ENCODE measurements at places on chromosomes 12 and 14. TPM values are rescaled to one million over a fixed set of nuclear protein-coding genes. Genes with fewer than 3 reads are reported as not detected.

RAPGEF3 gene
- total RNA-seq = 0.49 TPM

FGF6 gene
- total RNA-seq = not detected

TNS2 gene
- 13.3 TPM for total RNA-seq

GRCh38 chr14:99266181-99267178 is 5.5 kb downstream of the BCL11B start:
- H3K27me3 ChIP-seq = peaks cover 9% of the 10 kb centered on the region
- no peak overlapping the region for H3K4me3 ChIP-seq
- H3K36me3 ChIP-seq = no peaks in the 10 kb centered on the region
- no peak overlapping the region for H3K27ac ChIP-seq

GRCh38 chr12:8968761-8969160 is 19.3 kb upstream of the M6PR start:
- H3K4me1 ChIP-seq = peaks cover 5% of the 10 kb centered on the region
- H3K4me3 ChIP-seq = no peak overlapping the region
- H3K27ac ChIP-seq = no peak overlapping the region
- no peaks in the 10 kb centered on the region for H3K36me3 ChIP-seq

NGB gene
- total RNA-seq = not detected

DNA sequence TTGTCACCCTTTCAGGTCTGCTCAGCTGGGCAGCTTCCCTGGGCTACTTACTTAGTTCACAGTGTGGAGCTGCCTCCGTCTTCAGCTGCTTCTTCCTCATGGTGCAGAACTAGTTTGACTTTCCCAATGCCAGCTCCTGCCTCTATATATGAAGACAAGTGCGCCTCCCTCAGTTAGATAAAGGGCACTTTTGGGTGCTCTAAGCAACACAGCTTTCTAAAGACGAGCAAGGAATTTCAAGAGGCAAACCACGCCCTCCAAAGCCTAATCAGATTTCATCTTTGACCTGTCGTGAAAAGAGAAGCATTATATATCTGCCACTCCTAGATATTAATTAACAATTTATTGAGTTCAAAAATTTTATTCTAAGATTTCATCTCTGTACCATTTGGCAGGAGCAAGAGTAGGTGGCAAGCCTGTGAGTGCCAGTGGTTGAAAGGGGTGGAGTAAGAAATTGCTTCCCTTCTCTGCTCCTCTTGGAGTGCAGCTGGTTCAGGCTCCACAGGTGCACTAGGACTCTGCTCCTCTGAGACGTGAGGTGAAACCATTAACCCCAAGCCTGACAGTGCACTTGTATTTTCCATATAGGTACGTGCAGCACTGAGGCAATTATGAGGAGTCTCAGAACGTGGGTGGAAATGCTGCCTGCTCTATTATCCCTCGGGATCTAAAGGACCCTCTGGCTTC is 2.1 kb upstream of the SLC11A2 start:
- DNase-seq = peak; percentile 80
- H3K4me1 ChIP-seq = no peaks in the 10 kb centered on the region
- H3K27ac ChIP-seq = no peak overlapping the region
- H3K27me3 ChIP-seq = no peaks in the 10 kb centered on the region
- no peak overlapping the region for H3K4me3 ChIP-seq

GRCh38 chr12:131893605-131894312 is 663 bp upstream of the ULK1 start:
- no peak for DNase-seq
- H3K27me3 ChIP-seq = no peaks in the 10 kb centered on the region
- H3K4me3 ChIP-seq = no peak overlapping the region
- H3K4me1 ChIP-seq = no peaks in the 10 kb centered on the region
- H3K36me3 ChIP-seq = no peaks in the 10 kb centered on the region

- no peak overlapping the region for H3K4me3 ChIP-seq
- H3K36me3 ChIP-seq = no peaks in the 10 kb centered on the region
- peaks cover 28% of the 10 kb centered on the region for H3K27me3 ChIP-seq
- no peak overlapping the region for H3K27ac ChIP-seq
- no peak for DNase-seq
These were observed 103.8 kb upstream of the FKBP4 start for GRCh38 chr12:2691006-2691344.

DNA sequence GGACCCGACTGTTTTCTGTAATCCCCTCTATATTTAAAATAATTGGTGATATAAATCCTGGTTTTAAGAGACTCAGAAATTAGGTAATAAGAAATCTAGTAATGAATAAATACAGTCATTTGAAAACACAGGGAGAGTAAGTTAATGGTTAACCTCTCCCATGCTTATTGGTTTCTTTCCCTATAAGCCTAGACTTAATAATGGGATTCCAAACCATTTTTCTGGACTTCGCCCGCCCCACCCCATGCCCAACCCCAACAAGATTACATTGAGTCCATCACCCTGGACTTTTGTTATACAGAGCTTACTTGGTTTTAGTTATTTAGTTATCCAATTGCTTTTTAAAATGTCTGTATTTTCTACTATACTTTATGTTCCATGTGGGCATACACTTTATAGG is 98.7 kb downstream of the WIF1 start:
- peaks cover 35% of the 10 kb centered on the region for H3K4me1 ChIP-seq
- H3K36me3 ChIP-seq = no peaks in the 10 kb centered on the region
- no peaks in the 10 kb centered on the region for H3K27me3 ChIP-seq
- H3K4me3 ChIP-seq = no peak overlapping the region

DNA sequence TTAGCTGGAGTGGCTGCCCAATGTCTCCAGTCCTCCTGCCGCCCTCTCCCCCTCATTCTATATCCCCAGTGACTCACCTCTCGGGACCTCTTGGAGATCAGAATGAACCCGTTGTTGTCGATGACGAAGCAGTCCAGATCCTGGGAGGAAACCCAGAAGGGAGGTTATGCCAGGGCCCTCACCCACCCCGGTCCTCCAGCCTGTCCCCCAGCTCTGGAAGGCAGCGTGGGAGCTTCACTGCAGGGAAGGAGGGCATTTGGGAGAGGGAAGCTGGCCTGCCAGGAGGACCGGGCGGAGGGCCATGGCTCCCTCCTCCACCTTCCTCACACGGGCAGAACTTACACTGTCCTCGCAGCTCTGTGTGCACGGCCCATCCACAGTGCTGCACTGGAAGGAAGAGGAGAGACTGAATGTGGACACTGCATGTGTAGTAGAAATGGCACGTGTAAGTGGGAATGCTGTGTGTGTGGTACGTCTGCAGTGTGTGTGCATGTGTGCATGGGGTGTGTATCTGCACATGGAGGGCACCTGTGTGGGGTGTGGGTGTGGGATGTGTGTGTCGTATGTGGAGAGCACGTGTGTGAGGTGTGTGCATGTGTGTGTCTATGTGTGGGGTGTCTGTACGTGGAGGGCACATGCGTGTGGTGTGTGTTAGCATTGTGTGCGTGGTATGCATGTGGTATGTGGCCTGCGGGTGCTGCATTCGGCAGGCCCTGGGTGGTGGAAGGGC is 10.0 kb upstream of the LRTM2 start:
- H3K4me1 ChIP-seq = no peaks in the 10 kb centered on the region
- no peaks in the 10 kb centered on the region for H3K27me3 ChIP-seq
- H3K36me3 ChIP-seq = no peaks in the 10 kb centered on the region
- H3K27ac ChIP-seq = no peak overlapping the region
- no peak overlapping the region for H3K4me3 ChIP-seq

PLCZ1 gene
- not detected for total RNA-seq

GRCh38 chr12:119791453-119791852 is 85.7 kb downstream of the CIT start:
- H3K4me3 ChIP-seq = no peak overlapping the region
- H3K27me3 ChIP-seq = no peaks in the 10 kb centered on the region
- no peaks in the 10 kb centered on the region for H3K4me1 ChIP-seq

GRCh38 chr12:29797565-29798355 is 14.0 kb upstream of the TMTC1 start:
- no peaks in the 10 kb centered on the region for H3K36me3 ChIP-seq
- H3K27ac ChIP-seq = peak overlapping the region; percentile 56
- no peaks in the 10 kb centered on the region for H3K27me3 ChIP-seq
- H3K4me1 ChIP-seq = peaks cover 16% of the 10 kb centered on the region
- DNase-seq = no peak

DNA sequence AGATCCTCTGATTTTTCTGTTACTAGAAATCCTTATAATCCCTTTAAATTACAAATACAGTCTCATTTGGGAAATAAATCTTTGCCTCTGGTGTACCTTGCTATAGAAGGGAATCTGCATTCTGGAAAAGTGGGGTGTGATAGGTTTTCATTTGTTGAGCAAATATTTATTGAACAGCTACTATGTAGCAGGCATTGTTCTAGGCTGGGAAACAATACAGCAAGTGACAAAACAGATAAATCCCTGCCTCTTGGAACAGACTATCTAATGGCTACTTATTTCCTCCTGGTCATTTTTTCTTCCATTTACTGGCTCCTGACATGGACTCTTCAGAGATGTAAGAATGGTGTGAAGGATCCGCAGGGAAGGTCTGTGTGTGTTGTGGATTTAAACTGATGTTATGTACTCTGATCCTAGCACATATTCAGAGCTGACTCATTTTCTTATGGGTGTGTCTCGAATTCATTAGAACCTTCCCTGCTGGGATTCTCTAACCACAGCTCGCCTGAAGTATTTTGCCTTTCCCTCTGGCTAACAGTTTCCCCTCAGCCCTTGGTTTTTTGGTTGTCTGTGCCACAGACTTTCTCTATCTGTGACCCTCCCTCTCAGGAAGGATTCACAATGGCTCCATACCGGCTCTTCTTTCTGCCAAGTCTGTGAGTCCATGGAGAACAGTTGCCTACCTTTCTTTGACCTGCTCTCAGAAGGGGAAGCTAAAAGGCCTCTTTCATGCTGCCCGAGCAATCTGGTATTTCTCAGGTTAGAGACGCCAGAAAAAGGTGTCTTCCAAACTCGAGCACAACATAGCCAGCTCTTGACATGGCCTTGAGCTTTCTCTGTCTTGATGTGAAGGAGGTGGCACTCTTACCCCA is 53.7 kb downstream of the TMTC2 start:
- no peaks in the 10 kb centered on the region for H3K36me3 ChIP-seq
- no peak overlapping the region for H3K4me3 ChIP-seq
- no peak overlapping the region for H3K27ac ChIP-seq
- no peaks in the 10 kb centered on the region for H3K4me1 ChIP-seq
- H3K27me3 ChIP-seq = no peaks in the 10 kb centered on the region

GRCh38 chr12:49944718-49945117 is 5.8 kb upstream of the AQP2 start:
- H3K36me3 ChIP-seq = no peaks in the 10 kb centered on the region
- H3K4me3 ChIP-seq = no peak overlapping the region
- DNase-seq = no peak
- no peaks in the 10 kb centered on the region for H3K27me3 ChIP-seq
- peaks cover 10% of the 10 kb centered on the region for H3K4me1 ChIP-seq

ANO4 gene
- 0.16 TPM for total RNA-seq

DNA sequence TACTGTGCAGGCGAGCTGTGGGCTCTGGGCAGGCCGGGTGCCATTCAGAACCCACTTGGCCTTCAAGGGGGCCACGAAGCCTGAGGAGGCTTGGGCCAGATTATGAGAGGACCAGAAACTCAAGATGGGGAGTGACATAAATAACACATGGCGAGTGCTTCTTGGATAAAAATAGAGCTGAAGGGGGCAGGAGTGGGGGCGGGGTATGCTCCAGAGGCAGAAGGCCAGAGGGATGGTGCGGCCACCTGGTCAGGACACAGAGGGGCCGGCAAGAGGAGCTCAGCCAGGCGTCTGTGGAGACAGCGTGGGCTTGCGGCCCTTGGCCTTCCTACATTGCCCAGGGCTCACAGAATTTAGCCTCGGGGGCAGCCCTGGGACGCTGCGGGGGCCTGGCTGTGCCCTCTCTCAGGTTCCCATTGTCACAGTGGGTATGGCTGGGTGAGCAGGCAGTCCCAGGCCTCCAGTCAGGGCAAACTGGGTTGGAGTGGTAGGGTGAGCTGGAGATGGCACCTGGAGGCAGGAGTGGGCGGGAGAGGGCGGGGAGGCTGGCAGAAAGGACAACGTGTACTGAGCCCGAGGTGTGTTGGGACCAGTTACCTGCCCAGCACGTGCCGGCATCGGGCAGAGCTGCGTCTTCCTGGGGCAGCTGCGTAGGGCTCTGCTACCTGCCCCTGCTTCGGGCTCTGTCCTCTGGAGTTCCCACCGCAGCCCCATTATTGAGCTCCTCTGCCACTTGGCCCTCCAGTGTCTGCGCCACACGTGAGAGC is 7.4 kb upstream of the SLC25A29 start:
- peaks cover 26% of the 10 kb centered on the region for H3K4me1 ChIP-seq
- no peaks in the 10 kb centered on the region for H3K27me3 ChIP-seq
- no peak for DNase-seq
- H3K36me3 ChIP-seq = no peaks in the 10 kb centered on the region
- H3K4me3 ChIP-seq = no peak overlapping the region
- no peak overlapping the region for H3K27ac ChIP-seq

GRCh38 chr14:105414456-105415371 is 4.9 kb upstream of the MTA1 start:
- no peak overlapping the region for H3K27ac ChIP-seq
- H3K4me1 ChIP-seq = peaks cover 13% of the 10 kb centered on the region
- H3K4me3 ChIP-seq = no peak overlapping the region
- DNase-seq = no peak
- no peaks in the 10 kb centered on the region for H3K36me3 ChIP-seq

CLEC1B gene
- not detected for total RNA-seq

DNA sequence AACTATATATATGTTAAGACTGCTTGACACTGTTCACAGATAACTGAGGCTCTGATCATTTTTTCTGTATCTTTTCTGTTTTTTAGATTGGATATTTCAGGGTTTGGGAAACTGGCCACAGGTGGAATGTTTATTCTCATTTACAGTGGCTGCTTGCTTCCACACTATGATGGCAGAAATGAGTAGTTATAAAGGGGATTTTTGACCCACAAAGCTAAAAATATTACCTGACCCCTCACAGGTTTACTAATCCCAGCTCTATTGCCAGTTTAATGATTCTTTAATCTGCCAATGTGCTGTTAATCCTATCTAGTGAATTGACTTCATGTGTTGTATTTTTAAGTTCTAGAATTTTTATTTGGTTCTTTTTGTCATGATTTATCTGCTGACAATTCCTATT is 29.6 kb downstream of the ACADS start:
- DNase-seq = no peak
- H3K36me3 ChIP-seq = no peaks in the 10 kb centered on the region
- no peak overlapping the region for H3K27ac ChIP-seq
- H3K4me3 ChIP-seq = no peak overlapping the region

Data from SJCRH30 (cell line).